CD4-positive, alpha-beta T cell (primary cell): ENCODE measurements at places on chromosomes 3 and 15.

DNA sequence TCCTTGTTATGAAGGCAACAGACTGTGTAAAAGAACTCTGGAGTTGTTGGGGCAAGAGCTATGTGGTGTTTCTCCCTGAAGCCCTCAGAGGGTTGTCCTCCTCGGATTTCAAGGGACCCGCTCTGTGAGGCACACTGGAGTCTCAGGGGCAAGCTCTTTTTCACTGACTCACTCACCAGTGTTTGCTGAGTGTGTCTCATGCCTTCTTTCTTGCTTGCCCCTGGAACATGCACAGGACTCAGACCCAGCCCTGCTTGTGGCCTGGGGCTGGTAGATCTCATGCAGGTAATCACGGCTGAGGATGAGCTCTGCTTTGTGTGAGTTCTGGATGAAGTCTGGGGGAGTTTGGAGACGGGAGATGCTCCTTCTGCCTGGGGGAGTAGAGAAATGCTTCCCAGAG, 93.7 kb downstream of the CACNA1D start:
- no peak for DNase-seq
- H3K4me1 ChIP-seq: no peaks in the 10 kb centered on the region
- H3K27me3 ChIP-seq: no peaks in the 10 kb centered on the region
- no peaks in the 10 kb centered on the region for H3K36me3 ChIP-seq

DNA sequence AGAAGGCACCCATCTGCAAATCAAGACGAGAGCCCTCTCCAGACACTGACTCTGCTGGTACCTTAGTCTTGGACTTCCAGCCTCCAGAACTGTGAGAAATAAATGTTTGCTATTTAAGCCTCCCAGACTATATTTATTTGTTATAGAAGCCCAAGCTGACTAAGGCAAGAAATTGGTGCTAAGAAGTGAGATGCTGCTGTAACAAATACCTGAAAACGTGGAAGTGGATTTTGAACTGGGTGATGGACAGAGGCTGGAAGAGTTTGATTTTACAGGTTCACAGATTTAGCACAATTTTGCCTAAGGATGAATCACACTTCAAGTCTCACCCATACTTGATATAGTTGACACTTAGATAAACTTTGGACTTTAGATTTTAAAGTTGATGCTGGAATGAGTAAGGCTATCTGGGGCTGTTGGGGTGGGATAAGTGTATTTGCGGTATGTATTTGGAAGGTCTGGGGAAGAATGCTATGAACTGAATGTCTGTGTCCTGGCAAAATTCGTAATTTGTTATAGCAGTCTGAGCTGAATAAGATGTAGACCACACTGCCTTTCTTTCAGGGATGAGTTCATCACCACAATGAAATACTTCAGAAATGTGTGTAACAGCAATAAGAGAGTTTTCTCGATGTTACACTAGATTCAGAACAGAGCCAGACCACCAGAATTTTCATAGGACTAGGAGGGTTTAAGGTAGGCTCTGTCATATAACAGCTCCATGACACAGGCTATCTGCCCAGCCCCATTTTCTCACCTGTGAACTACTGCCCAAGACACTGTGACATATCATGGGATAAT, 120.5 kb upstream of the LMCD1 start:
- no peak for DNase-seq
- no peaks in the 10 kb centered on the region for H3K4me1 ChIP-seq
- H3K27me3 ChIP-seq: no peaks in the 10 kb centered on the region
- H3K36me3 ChIP-seq: no peaks in the 10 kb centered on the region
- H3K27ac ChIP-seq: no peak overlapping the region

GRCh38 chr3:190281308-190282051, 40.8 kb downstream of the CLDN1 start:
- H3K27ac ChIP-seq: no peak overlapping the region
- no peak overlapping the region for H3K4me3 ChIP-seq
- H3K27me3 ChIP-seq: no peaks in the 10 kb centered on the region
- no peaks in the 10 kb centered on the region for H3K4me1 ChIP-seq
- no peak for DNase-seq

- H3K4me1 ChIP-seq: peaks cover 8% of the 10 kb centered on the region
- no peak for DNase-seq
- no peaks in the 10 kb centered on the region for H3K27me3 ChIP-seq
- no peak overlapping the region for H3K27ac ChIP-seq
- H3K36me3 ChIP-seq: no peaks in the 10 kb centered on the region
- no peak overlapping the region for H3K4me3 ChIP-seq
Measured at GRCh38 chr3:189300345-189300744, 128.6 kb downstream of the TPRG1 start.

DNA sequence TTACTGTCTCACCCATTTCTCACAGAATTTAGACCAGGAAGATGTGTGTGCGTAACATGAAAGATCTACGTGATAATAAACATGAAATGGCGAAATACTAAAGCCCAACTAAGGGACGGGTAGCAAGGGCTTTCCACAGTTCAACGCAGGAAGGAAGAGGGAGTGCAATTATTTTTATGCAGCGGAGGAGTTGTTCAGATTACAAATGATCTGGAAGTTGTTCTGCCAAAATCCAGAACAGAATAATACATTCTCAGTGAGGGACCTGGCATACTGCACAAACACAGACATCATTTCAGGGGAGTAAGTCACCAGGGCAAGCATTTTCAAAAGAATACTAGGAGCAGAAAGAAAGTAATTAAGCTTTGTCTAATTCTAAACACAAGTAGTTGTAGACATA, 133.6 kb upstream of the RAP2B start:
- H3K4me1 ChIP-seq: no peaks in the 10 kb centered on the region
- H3K4me3 ChIP-seq: no peak overlapping the region
- no peaks in the 10 kb centered on the region for H3K36me3 ChIP-seq
- no peaks in the 10 kb centered on the region for H3K27me3 ChIP-seq
- H3K27ac ChIP-seq: no peak overlapping the region

DNA sequence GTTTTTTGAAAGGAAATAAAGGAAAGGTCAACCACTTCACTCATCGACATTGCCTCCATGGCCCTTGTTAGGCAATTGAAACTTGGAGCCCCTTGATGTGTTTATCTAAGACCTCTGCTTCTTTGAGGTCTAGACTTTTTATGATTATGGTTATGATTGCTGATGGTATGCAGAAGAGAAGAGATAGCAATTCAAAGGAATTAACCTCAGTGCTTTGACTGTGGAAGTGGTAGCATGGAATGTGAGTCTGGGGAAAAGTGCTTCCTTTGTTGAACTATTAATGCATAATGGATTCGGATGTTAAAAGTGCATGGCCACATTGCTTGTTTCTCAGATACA, 46.1 kb downstream of the FNDC3B start:
- DNase-seq: no peak
- H3K4me3 ChIP-seq: no peak overlapping the region
- H3K27me3 ChIP-seq: no peaks in the 10 kb centered on the region
- no peaks in the 10 kb centered on the region for H3K4me1 ChIP-seq
- H3K36me3 ChIP-seq: no peaks in the 10 kb centered on the region

DNA sequence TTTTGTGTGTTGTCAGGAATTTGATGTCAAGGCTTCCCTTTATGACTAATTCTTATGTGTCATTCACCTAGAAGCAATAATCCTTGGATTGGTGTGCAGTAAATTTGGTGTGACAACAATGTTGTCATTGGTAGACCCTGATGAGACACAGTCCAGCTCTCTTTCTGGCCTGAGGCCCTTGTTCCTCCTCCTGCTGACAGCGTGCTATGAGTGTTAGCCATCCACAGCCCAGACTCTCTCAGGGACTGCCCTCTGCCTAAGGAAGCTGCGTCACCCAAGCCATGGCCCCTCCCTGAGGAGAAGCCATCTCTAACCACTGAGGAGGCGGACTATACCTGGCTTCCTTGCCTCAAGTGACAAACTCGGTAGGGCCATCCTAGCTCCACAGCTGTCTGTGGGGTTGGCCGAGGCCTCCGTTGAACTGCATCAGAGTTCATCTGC, 13.3 kb upstream of the TM4SF1 start:
- no peak overlapping the region for H3K4me3 ChIP-seq
- no peaks in the 10 kb centered on the region for H3K36me3 ChIP-seq
- no peak overlapping the region for H3K27ac ChIP-seq
